ENCODE measurements at places on chromosomes 5 and 9. TPM values are rescaled to one million over a fixed set of nuclear protein-coding genes. Genes with fewer than 3 reads are reported as not detected.

SPATA31A5 gene
- total RNA-seq: not detected

LCN1 gene
- total RNA-seq: not detected

LCN10 gene
- total RNA-seq: not detected

MEGF10 gene
- total RNA-seq: not detected

CD74 gene
- not detected for total RNA-seq

CDX1 gene
- not detected for total RNA-seq

MTMR12 gene
- 16.9 TPM for total RNA-seq

SPINK7 gene
- total RNA-seq: not detected

KCTD16 gene
- 0.08 TPM for total RNA-seq

C5orf46 gene
- not detected for total RNA-seq

MAMDC4 gene
- 1.8 TPM for total RNA-seq

GPSM1 gene
- total RNA-seq: 13.6 TPM

FOXD4L5 gene
- not detected for total RNA-seq

ARL10 gene
- total RNA-seq: 0.09 TPM

PPP6C gene
- total RNA-seq: 27.2 TPM

TMOD1 gene
- total RNA-seq: 2.8 TPM

COL5A1 gene
- 39.0 TPM for total RNA-seq

BASP1 gene
- total RNA-seq: 269 TPM

ELOVL7 gene
- total RNA-seq: 10.9 TPM

ZNF658 gene
- total RNA-seq: 1.7 TPM

DNAJA1 gene
- total RNA-seq: 238 TPM

IFNB1 gene
- total RNA-seq: 0.23 TPM

BTNL8 gene
- not detected for total RNA-seq

MYMK gene
- total RNA-seq: not detected

PCDHA4 gene
- total RNA-seq: 1.7 TPM

LHX3 gene
- total RNA-seq: 0.07 TPM

OTP gene
- total RNA-seq: 0.19 TPM

FBP1 gene
- total RNA-seq: not detected

NUTM2F gene
- not detected for total RNA-seq

DAB2 gene
- total RNA-seq: 9.0 TPM

FOXD4L3 gene
- total RNA-seq: 0.08 TPM

GPR151 gene
- total RNA-seq: not detected

FOXE1 gene
- total RNA-seq: 4.2 TPM

HK3 gene
- total RNA-seq: not detected

PCDH12 gene
- total RNA-seq: not detected

SLCO6A1 gene
- total RNA-seq: not detected

STING1 gene
- total RNA-seq: 0.85 TPM

SMIM15 gene
- total RNA-seq: 71.7 TPM

KIAA1958 gene
- total RNA-seq: 2.2 TPM
